ENCODE measurements at places on chromosomes 1 and 21.

GRCh38 chr1:57770772-57771171 is 346.9 kb upstream of the DAB1 start:
- no peak for DNase-seq

DNA sequence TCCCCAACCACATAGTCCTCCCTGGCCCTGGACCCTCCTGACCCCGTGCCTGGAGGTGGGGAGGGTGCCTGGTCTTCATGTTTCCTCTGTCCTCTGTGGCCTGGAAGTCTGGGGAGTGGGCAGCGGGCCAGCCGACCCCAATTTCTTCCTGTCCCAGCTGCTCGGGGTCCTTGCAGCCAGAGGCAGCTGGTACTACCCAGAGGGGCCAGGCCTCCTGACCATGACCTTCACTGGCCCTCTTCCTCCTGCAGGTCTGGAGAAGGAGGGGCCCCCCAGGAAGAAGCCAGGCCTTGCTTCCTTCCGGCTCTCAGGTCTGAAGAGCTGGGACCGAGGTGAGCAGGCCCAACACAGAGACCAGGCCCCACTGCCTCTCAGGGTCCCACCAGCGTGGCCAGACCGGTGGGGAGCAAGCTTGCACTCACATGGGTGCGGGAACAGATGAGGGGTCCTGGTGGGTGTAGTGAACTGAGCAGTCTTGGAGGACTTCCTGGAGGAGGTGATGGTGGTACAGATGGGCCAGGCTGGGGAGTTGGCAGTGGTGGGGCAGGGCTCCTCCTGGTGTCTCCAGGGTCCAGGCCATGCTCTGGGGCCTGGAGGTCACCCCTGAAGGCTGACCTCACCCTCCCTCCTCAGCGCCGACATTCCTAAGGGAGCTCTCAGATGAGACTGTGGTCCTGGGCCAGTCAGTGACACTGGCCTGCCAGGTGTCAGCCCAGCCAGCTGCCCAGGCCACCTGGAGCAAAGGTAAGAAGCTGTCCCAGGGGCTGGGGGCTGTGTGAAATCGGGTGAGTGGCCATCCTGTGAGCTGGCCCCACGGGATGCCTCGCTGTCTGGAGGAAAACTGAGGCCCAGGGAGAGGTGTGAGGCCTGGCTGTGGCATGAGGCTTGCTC is 32.7 kb downstream of the TRIM11 start:
- no peak for DNase-seq

DNA sequence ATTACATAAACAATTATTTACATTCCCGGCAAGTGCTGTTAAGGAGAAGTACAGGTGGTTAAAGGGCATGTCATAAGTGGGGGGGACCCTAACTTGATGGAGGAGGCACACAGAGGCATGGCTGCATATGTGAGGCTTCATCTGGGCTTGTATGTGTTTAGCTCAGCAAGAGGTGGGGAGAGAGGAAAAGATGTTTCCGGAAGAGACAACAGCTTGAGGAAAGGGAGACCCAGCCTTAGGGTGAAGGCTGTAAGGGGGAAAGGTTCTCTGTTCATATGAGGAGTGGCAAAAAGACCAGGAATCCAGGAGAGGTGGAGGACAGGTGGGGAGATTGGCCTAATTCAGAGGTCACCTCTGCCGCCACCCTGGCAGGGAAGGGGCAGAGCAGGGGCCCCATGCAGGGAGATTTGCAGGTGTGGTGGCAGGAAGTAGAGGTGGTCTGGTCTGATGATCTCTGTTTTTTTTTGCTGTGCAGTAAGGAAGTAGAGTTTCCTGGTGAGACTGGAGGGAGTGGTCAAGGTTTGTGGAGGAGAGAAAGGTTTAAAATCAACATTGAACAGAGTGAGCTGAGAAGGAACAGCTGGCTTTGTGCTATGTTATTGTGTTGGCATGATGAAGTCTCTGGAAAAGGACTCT is 9.0 kb downstream of the TRAF5 start:
- DNase-seq, result no peak

DNA sequence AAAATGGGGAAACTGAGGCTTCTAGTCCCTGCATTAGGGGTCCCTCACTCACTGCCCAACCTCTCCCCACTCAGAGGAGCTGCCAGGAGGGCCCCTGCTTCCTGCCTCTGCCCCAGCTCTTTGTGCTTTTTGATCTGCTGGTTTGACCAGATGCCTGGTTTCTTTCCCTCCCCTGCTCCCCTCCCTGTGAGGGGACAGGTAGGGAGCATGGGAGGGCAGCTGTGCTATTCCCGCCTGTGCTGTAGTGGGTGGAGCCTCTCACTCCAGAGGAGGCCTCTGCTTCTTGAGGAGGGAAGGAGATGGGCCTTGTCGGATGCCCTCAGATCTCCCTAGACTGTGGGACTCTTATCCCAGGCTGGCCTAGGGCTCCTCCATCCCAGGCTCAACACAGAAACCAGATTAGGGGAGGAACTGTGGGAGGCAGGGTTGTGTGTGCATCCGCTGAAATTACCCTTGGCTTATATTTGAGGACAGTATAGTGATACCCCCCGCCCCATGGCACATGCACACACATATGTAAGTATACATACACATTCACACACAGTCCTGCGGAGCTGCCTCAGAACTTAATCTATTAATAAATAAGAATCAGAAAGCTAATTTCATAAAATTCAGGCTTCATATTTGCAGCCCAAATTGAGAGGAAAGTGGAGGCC is 4.6 kb downstream of the BOLA1 start:
- DNase-seq, result no peak

All from activated T-cell treated with anti-CD3 and anti-CD28 coated beads for 4 hours (primary cell).